ENCODE measurements at places on chromosomes 16 and 17. TPM values are rescaled to one million over a fixed set of nuclear protein-coding genes. Genes with fewer than 3 reads are reported as not detected.

Gene TLCD2
- 0.76 TPM for polyA plus RNA-seq

- H3K4me3 ChIP-seq, result no peak overlapping the region
- peaks cover 37% of the 10 kb centered on the region for H3K36me3 ChIP-seq
- H3K27me3 ChIP-seq, result no peaks in the 10 kb centered on the region
- no peak overlapping the region for H3K27ac ChIP-seq
These were observed 995 bp upstream of the JMJD8 start for GRCh38 chr16:684961-685696.

DNA sequence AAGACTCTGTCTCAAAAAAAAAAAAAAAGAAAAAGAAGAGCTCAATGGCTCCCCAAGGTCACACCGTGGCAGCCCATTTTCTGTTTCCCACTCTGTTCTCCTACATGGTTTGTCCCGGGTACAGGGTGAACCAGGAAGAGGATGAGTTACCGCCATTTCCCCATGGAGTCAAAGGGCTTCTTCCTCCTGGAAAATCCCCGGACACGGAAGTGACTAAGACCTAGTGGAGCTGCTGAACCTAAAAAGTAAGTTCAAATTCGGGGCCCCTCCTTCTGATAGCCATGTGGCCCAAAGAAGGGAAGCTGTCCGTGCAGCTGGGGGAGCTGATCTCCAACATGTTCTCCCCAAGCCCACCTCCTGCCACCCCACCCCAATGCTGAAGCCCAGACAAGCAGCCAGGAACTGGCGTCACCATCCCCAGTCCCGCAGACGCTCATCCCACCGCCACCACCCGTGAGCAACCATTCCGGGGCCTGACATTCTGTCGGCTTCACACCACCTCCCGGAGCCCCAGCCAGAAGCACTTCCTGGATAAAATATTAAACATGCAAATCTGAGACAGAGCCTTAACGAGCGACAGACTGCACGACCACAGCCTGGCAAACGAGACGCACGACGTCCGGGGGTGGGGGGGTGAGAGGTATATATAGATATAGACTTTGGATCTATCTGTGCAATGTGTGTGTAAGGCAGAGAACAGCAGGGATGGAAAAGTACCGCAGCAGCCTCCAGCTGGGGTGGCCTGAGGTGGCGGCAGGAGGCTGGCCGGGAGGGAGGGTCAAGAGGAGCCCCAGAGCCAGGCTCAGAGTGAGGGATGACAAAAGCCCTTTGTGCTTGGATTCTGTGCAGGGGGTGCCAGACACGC, 17.6 kb downstream of the EPOP start:
- H3K36me3 ChIP-seq, result no peaks in the 10 kb centered on the region
- H3K4me1 ChIP-seq, result no peaks in the 10 kb centered on the region
- H3K27me3 ChIP-seq, result peaks cover 23% of the 10 kb centered on the region

GRCh38 chr17:58568044-58568799, 53.8 kb upstream of the MTMR4 start:
- no peak overlapping the region for H3K4me3 ChIP-seq
- H3K27ac ChIP-seq, result no peak overlapping the region
- DNase-seq, result no peak
- H3K36me3 ChIP-seq, result no peaks in the 10 kb centered on the region

- no peaks in the 10 kb centered on the region for H3K27me3 ChIP-seq
- H3K36me3 ChIP-seq, result no peaks in the 10 kb centered on the region
- no peak overlapping the region for H3K4me3 ChIP-seq
These were observed 81.7 kb downstream of the YPEL2 start for GRCh38 chr17:59413014-59413766.
